Muscle of leg (tissue), 16 donors: ENCODE measurements at places on chromosomes 11 and 22.

DNA sequence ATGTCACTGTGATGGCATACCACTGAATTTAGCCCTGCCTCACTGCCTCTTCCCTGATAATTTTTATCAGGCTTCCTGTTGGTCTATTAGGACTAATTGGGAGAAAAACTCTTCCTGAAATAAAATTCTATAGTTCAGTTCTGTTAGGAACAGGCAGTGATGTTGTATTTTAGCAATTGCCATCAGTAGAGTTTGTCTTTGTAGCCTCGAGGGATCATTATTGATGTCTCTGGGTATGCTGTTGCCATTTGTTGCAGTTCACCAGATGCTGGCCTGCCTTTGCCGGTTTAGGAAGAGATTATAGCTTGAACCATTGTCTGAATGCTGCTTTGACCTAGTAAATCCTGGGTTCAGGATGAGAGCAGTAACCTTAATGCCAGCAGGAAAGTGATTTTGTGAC, 41.0 kb downstream of the KDM2A start:
- peaks cover 3% of the 10 kb centered on the region for H3K4me1 ChIP-seq
- no peak overlapping the region for H3K27ac ChIP-seq
- peaks cover 6% of the 10 kb centered on the region for H3K36me3 ChIP-seq
- DNase-seq = no peak

GRCh38 chr11:85423316-85423715, 203.8 kb downstream of the DLG2 start:
- H3K27ac ChIP-seq = no peak overlapping the region
- peak; percentile 40 for DNase-seq
- no peak overlapping the region for H3K4me3 ChIP-seq
- H3K4me1 ChIP-seq = peaks cover 4% of the 10 kb centered on the region
- no peaks in the 10 kb centered on the region for H3K27me3 ChIP-seq

GRCh38 chr11:26550022-26550421, 22.0 kb downstream of the MUC15 start:
- no peak for DNase-seq
- no peak overlapping the region for H3K4me3 ChIP-seq
- no peaks in the 10 kb centered on the region for H3K27me3 ChIP-seq
- H3K4me1 ChIP-seq = no peaks in the 10 kb centered on the region
- H3K36me3 ChIP-seq = no peaks in the 10 kb centered on the region

GRCh38 chr11:73171436-73172161, 29.5 kb upstream of the FCHSD2 start:
- H3K36me3 ChIP-seq = no peaks in the 10 kb centered on the region
- DNase-seq = no peak

GRCh38 chr11:45847911-45848316, 639 bp downstream of the CRY2 start:
- peaks cover 6% of the 10 kb centered on the region for H3K36me3 ChIP-seq
- peak; percentile 82 for DNase-seq
- H3K27me3 ChIP-seq = no peaks in the 10 kb centered on the region
- H3K4me3 ChIP-seq = peak overlapping the region; percentile 95
- peaks cover 30% of the 10 kb centered on the region for H3K4me1 ChIP-seq

DNA sequence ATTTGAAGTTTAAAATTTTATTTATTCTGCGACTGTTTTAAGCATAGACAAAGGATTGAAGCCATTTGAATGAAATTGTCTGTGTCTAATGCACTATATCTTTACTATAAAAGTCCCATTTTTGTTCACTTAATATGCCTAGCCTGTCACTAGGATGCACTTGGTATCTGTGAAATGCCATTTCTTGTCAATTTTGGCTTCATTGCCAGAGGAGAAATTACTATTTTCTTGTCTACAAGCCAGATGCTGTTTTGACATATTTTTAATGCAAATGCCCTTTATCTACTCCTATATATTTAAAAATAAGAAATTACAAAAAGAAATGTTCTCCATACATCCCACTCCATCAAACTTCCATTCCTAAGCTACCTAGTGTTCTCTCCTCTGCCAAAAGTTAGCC, 1704.5 kb upstream of the RAG2 start:
- H3K27ac ChIP-seq = no peak overlapping the region
- no peaks in the 10 kb centered on the region for H3K4me1 ChIP-seq

DNA sequence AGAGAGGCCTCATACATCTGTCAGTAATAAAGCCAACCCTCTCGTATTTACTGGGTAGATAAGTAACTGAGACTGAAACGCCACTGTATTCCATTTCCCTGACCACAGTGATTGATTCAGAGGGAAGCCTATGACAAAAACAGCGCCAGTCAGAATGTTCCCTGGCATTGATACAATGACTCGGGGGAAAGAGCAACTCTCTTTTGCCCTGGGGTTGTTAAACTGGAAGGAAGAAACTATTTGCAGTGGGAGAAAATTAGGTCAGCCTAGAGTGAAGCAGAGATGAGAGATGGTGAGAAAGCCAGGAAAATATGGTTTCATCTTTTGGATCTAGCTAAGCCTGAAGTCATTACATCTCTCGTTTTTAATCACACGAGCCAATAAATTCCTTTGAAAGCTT, 48.6 kb upstream of the RBFOX2 start:
- H3K36me3 ChIP-seq = no peaks in the 10 kb centered on the region
- H3K27ac ChIP-seq = peak overlapping the region; percentile 75
- peak; percentile 95 for DNase-seq

DNA sequence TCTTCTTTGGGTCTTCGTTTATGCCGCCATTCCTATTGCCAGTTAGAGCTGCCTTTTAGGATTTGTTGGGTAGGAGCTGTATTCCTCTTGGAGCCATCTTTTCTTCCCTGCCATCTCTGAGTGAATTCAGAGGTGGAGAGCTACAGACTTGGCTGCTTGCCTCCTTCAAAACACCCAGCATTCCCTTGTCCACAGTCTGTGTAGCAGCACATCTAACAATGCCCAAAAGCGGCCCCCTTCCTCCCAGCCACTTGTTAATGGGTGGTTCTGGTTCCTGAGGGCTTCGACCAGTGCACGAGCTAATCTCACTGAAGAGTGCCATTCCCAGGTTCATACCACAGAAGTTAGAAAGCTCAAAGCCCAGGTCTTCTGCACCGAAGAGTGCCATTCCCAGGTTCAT, 37.7 kb downstream of the MARK2 start:
- H3K4me1 ChIP-seq = peaks cover 24% of the 10 kb centered on the region
- H3K27me3 ChIP-seq = no peaks in the 10 kb centered on the region
- no peak for DNase-seq
- H3K4me3 ChIP-seq = no peak overlapping the region
- H3K36me3 ChIP-seq = peaks cover 5% of the 10 kb centered on the region

GRCh38 chr11:65710421-65710820, 1.6 kb upstream of the KAT5 start:
- H3K4me1 ChIP-seq = peaks cover 25% of the 10 kb centered on the region
- H3K36me3 ChIP-seq = peaks cover 28% of the 10 kb centered on the region
- no peaks in the 10 kb centered on the region for H3K27me3 ChIP-seq
- H3K4me3 ChIP-seq = no peak overlapping the region
- DNase-seq = no peak

- peaks cover 23% of the 10 kb centered on the region for H3K4me1 ChIP-seq
- H3K36me3 ChIP-seq = no peaks in the 10 kb centered on the region
- no peak overlapping the region for H3K4me3 ChIP-seq
- DNase-seq = no peak
- H3K27me3 ChIP-seq = peaks cover 72% of the 10 kb centered on the region
These were observed 687 bp upstream of the CALCA start for GRCh38 chr11:14972581-14973495.

GRCh38 chr11:126225295-126225665, 13.7 kb downstream of the FAM118B start:
- H3K4me1 ChIP-seq = no peaks in the 10 kb centered on the region
- H3K27me3 ChIP-seq = no peaks in the 10 kb centered on the region
- no peak overlapping the region for H3K27ac ChIP-seq
- H3K4me3 ChIP-seq = no peak overlapping the region
- no peak for DNase-seq

- DNase-seq = no peak
- no peak overlapping the region for H3K4me3 ChIP-seq
- H3K27ac ChIP-seq = no peak overlapping the region
- peaks cover 7% of the 10 kb centered on the region for H3K36me3 ChIP-seq
- H3K4me1 ChIP-seq = no peaks in the 10 kb centered on the region
These were observed 7.3 kb downstream of the YAP1 start for GRCh38 chr11:102117472-102118113.

- H3K27ac ChIP-seq = no peak overlapping the region
- H3K36me3 ChIP-seq = peaks cover 21% of the 10 kb centered on the region
- H3K4me1 ChIP-seq = no peaks in the 10 kb centered on the region
- H3K27me3 ChIP-seq = no peaks in the 10 kb centered on the region
- no peak overlapping the region for H3K4me3 ChIP-seq
These were observed 9.3 kb upstream of the NUP50 start for GRCh38 chr22:45154383-45154782.

GRCh38 chr11:19828382-19829108, 115.9 kb downstream of the NAV2 start:
- peaks cover 10% of the 10 kb centered on the region for H3K4me1 ChIP-seq
- no peak overlapping the region for H3K27ac ChIP-seq
- H3K4me3 ChIP-seq = no peak overlapping the region

- no peaks in the 10 kb centered on the region for H3K27me3 ChIP-seq
- peak within 1 kb of the TSS; percentile 76 for H3K4me3 ChIP-seq
- peaks cover 2% of the 10 kb centered on the region for H3K4me1 ChIP-seq
- DNase-seq = peak; percentile 86
- no peaks in the 10 kb centered on the region for H3K36me3 ChIP-seq
- H3K27ac ChIP-seq = peak within 1 kb of the TSS; percentile 81
These were observed at the start of gene NEU3 for GRCh38 chr11:74988541-74989259. TSS of gene NEU3 (plus strand) at chr11:74988933. CDS start at chr11:74989061, 128 bp downstream.

GRCh38 chr22:19567157-19568009, 43.2 kb upstream of the CLDN5 start:
- H3K4me3 ChIP-seq = no peak overlapping the region
- H3K36me3 ChIP-seq = no peaks in the 10 kb centered on the region
- H3K27ac ChIP-seq = peak overlapping the region; percentile 77
- peaks cover 5% of the 10 kb centered on the region for H3K27me3 ChIP-seq
- peak; percentile 21 for DNase-seq

DNA sequence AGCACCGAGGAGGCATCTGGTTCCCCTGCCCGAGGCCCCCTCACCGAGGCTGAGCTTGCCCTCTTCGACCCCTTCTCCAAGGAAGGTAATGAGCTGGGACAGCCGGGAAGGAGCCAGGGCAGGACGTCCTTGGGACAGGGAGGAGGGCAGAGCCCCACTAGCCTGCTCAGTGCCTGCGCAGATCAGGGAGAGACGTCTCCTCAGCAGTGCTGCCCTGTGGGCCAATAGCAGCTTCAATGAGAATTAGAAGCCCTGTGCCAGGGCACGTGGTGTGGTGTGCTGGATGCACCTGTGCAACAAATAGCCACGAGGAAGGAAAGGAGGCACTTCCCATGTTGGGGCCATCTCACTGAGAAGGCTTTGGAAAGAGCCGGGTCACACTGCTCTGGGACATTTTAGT, 5.4 kb upstream of the SAC3D1 start:
- peaks cover 5% of the 10 kb centered on the region for H3K4me1 ChIP-seq
- H3K4me3 ChIP-seq = no peak overlapping the region
- DNase-seq = no peak
- H3K36me3 ChIP-seq = peaks cover 70% of the 10 kb centered on the region
- no peaks in the 10 kb centered on the region for H3K27me3 ChIP-seq

- H3K4me3 ChIP-seq = no peak overlapping the region
- DNase-seq = no peak
- no peaks in the 10 kb centered on the region for H3K27me3 ChIP-seq
- H3K36me3 ChIP-seq = no peaks in the 10 kb centered on the region
- H3K4me1 ChIP-seq = peaks cover 22% of the 10 kb centered on the region
These were observed 47.2 kb upstream of the BLID start for GRCh38 chr11:122163053-122163819.

DNA sequence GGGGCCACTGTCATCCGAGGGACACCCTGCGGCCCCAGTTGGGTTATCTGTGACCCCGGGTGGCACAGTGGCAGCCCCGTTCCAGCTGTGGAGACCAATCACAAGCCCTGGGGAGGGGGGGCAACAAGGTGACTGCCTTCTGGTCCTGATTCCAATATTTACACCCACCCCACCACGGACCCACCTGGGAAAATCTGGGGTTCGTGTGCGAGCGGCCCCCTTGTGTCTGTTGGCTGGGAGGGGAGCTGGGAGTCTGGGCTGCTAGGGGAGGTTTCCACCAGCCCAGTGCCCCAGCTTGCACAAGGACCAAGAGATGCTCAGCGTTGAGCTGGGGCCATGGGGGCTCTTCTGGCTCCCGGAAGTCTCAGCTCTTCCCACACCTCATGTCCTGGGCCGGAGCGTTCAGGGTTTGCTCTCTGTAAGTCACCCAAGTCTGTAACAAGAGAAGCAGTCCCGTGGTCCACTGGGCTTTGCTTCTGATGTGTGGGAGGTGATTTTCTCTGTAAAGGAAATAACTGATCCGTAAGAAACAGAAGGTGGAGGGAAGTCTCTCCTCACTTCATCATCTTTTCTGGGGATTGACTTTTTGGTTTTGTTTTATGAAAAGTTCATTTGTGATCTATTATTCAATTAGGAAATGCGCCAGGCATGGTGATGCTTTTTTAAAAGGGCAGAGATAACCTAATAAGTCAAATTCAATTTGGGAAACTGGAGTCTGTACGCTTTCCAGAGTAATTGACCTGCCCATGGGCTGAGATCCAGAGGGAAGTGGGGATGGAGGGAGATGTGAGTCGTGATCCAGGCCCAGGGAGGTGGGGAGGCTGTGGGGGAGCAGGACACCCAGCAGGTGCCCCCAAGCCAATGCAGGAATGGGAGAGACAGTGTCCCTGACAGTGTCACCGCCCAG, 22.4 kb upstream of the GAL start:
- no peak for DNase-seq
- no peaks in the 10 kb centered on the region for H3K36me3 ChIP-seq
- H3K27ac ChIP-seq = no peak overlapping the region
- no peak overlapping the region for H3K4me3 ChIP-seq
- peaks cover 12% of the 10 kb centered on the region for H3K4me1 ChIP-seq
